ENCODE measurements at places on chromosomes 2 and 18.

- DNase-seq: no peak
Observed at GRCh38 chr2:142876423-142876822, 1.0 kb upstream of the KYNU start.

- DNase-seq: no peak
Observed at GRCh38 chr2:62785810-62786597, 80.5 kb downstream of the EHBP1 start.

GRCh38 chr2:127074936-127075335 is 32.0 kb downstream of the BIN1 start:
- DNase-seq: no peak

GRCh38 chr2:73256618-73256922 is 22.5 kb downstream of the CCT7 start:
- DNase-seq: no peak

GRCh38 chr2:225434014-225434413 is 34.5 kb downstream of the NYAP2 start:
- no peak for DNase-seq

GRCh38 chr2:1577846-1578245 is 164.6 kb downstream of the TPO start:
- DNase-seq: no peak

- DNase-seq: no peak
Observed at GRCh38 chr2:101442667-101443061, 32.2 kb downstream of the RFX8 start.

- DNase-seq: no peak
Observed at GRCh38 chr2:238042849-238043584, 17.8 kb upstream of the SCLY start.

DNA sequence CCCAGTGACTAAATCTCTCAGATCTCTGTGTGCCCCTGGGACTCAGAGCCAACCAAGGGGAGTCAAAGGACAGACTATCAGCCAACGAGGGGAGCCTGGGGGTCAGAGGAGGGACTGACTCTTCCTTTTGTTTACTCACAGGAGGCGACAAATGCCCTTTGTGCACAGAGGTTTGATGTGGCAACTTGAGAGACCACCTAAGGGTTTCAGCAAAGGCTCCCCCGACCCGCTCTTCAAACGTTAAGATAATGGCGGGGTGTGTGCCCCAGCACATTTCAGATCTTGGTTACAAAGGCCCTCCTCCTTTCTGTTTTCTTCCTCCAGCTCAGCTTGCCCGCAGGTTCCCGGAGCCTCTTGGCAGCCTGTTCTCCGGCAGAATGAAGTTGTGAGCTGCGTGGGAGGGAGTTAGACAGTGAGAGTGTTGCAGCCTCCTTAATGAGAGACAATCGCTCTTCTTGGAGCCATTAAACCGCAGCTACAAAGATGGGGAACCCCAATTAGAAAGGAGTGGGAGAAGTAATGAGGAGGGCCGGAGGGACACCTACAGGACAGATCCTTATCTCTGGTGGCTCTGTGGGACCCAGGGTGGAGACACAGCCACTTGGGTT is 76.2 kb downstream of the KIAA2012 start:
- DNase-seq: peak; percentile 59

GRCh38 chr2:69241664-69242514 is 145.1 kb downstream of the GFPT1 start:
- DNase-seq: no peak

DNA sequence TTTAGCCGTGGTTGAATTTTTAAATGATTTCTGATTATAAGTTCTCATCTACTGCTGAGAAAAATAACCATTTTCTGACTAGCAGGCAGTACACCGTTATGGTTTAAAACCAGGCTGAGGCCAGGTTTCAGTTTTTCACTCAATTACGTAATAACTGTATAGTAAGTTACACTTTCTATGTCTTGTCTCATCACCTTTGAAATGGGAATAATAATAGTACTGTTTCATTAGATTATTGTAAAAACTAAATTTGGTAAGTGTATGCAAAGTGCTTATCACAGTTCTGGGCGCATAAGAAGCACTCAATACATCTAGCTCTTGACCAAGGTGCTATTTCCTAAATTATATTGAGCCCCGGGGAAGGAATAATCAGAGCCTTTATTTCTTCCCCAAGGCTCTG is 76.8 kb downstream of the LIMS1 start:
- no peak for DNase-seq

Data from retina (tissue), 1 donor.